ENCODE measurements at places on chromosomes 1 and 21.

DNA sequence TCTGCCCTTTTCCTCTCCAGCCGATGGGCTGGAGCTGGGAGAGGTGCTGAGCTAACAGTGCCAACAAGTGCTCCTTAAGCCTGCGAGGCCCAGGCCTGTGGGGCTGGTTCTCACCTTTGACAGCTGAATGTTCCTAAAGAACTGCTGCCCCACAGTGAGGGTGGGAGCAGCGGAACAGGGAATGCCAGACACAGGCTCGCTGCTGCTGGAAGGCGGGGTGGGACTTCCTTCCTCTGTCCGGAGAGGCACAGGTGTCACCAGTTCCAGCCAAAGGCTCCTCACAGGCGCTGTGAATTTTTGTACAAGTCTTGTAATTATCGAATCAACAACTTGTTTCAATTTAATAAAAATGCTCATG lies 47.1 kb downstream of the COQ8A start:
- DNase-seq = no peak

- no peak for DNase-seq
These were observed 7.4 kb downstream of the PEX10 start for GRCh38 chr1:2404890-2405511.

DNA sequence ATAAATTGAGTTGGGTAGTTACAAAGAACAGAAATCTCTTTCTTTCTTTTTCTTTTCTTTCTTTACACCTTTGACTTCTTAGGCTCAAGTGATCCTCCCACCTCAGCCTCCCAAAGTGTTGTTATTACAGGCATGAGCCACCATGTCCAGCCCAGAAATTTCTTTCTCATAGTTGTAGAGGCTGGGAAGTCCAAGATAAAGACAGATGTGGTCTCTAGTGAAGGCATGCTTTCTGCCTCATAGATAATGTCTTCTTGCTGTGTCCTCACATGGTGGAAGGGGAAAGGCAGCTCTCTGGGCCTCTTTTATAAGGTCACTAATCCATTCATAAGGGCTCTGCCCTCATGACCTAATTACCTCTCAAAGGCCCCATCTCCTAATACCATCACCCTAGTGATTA lies 64.0 kb upstream of the DNAJC6 start:
- no peak for DNase-seq

- DNase-seq = no peak
These were observed 24.2 kb upstream of the CTBS start for GRCh38 chr1:84598418-84598817.

GRCh38 chr1:198291036-198291435 lies 134.2 kb downstream of the NEK7 start:
- DNase-seq = no peak

DNA sequence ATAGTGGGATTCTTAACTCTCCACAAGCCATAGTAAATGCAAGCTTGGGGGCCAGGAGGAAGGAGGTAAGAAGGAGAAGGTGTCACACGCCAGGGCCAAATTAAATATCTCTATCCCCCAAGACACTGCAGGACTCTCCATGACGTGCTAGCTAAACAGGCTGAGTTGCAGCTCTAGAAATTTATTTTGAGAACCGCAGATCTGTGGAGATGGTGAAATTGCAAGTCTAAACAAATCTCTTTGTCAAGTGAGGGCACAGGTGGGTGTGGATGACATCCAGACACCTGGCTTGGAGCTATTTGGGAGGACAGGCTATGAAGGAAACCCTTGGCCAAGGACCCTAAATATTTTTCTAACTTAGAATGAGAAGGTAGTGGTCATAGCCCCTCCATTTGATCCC lies 39.5 kb upstream of the USP1 start:
- DNase-seq = no peak

All from stimulated activated CD4-positive, alpha-beta T cell treated with anti-CD3 and anti-CD28 coated beads, Interleukin-2, amount 100 ng/mL, for 24 hours (primary cell).